ENCODE measurements at places on chromosomes 3 and 15.

DNA sequence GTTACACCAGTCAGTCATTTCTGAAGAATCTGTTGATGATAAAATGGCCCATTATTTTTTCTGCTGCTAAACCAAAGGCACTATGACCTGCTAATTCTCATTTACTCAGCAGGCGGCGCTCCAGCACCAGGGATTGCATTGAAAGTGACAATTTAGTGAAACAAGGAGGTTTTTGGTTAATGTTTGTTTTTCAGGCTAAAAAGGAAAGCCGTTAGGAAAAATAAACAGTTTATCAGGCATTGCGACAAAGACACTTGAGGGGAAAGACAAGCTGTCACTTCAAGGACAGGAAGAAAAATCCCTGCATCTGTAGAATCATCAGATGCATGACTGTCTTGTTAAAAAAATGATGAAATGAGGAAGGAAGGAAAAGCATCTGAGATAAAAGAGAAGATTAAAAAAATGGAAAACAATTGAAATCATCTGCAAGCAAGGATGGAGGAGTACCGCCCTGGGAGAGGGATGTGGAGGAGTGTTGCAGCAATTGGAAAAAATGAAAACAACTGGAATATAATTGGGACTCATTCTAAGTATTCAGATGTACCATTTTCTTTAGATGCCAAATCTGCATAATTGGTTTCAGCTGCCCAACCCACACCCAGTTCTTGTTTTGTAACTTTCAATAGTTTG lies 54.0 kb downstream of the NR1D2 start:
- peak; percentile 72 for DNase-seq

GRCh38 chr3:14425581-14426304 lies 23.3 kb downstream of the SLC6A6 start:
- DNase-seq, result no peak

DNA sequence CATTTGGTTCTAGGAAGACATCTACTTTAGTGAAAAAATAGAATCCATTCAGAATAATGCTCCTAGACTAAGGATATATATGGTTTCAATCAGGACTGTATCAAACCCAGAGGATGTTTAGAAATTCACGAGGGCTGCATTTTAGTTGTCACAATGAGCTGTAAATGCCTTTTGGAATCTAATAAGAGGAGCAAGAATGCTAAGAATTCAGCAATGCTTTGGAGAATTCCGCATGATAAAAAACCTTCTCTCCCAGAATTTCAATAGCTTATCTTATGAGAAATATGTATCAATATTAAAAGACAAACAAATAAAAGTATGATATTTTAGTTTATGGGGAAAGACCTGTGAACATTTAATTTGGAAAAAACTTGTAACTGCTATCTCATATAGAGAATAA lies 885.1 kb downstream of the ZPLD1 start:
- DNase-seq, result peak; percentile 1

GRCh38 chr15:37765786-37766185 lies 168.7 kb upstream of the TMCO5A start:
- DNase-seq, result peak; percentile 1

DNA sequence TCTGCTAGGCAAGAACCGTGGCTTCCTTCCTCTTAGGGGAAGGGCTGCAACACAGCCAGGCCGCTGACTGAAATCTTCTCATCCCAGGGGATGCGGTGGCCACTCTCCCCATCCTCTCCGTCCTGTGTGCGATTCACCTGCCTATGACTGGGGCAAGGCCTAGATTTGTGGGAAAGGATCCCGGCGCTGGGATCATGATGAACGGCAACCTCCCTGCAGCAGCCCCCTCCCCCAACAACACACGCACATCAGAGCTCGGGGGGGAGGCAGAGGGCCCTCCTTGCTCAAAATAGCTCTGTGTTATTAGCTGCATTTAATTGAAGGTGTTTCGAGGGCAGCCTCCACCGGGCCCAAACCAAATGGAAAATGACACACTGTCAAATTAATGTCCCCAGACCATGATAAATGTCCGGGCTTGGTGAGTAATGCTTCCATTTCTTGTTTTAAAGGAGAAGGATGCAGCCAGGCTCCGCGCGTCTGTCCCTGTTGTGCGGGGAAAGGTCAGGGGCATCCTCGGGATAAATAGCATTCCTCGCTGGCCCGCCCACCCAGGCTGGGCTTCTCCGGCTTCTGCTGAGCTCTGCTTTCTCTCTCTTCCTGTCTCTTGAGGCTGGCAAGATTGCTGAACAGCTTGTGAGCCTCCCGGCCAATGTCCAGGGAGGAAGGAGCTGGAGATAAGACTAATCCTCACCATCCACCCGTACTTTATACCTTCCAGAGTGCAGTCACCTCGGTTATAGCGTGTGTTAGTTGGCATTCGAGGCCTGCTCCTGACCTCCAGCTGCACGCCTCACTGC lies 56.4 kb upstream of the TLE3 start:
- DNase-seq, result no peak

- DNase-seq, result no peak
Observed at GRCh38 chr15:39944726-39945125, 10.8 kb downstream of the EIF2AK4 start.

Data from brain microvascular endothelial cell (primary cell).